NCI-H1092 (cell line): ENCODE measurements at places on chromosomes 16 and 17.

DNA sequence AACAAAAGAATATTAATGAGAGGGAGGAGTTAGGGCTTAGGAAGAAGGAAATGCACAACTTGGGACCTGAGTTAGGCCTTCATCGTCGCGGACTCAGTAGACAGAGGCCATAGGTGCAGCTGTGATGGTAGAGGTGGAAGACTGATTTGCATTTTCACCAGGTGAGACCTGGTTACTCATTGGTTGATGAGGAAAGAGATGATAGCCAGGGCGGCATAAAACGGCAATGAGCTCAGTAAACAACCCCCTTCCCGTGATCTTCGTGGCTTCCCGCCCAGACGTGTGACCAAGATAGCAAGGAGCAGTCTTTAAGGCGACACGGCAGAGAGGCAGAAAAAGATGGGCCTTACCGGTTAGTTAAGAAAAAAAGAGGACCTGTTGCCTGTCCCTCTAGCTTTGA, at the start of gene TMC5:
Gene TMC5 (plus strand): TSS at position 244 of the 400 bp plus-strand sequence. CDS start 22,156 bp downstream, outside the sequence.
- no peak for DNase-seq

- no peak for DNase-seq
Observed at GRCh38 chr17:4899341-4900230, at the start of gene C17orf107. Gene C17orf107 (plus strand): TSS chr17:4899536. CDS start chr17:4899763, 227 bp downstream.

- DNase-seq = no peak
Observed at GRCh38 chr17:49439305-49439672, 24.6 kb upstream of the PHB1 start.

GRCh38 chr17:73580073-73580710, 64.1 kb downstream of the SDK2 start:
- no peak for DNase-seq
